ENCODE measurements at places on chromosomes 3 and 15. TPM values are rescaled to one million over a fixed set of nuclear protein-coding genes. Genes with fewer than 3 reads are reported as not detected.

Gene IL5RA
- not detected for total RNA-seq

Gene CEP19
- 1.2 TPM for total RNA-seq

Gene GPX1
- total RNA-seq: 243 TPM

Gene CCR9
- total RNA-seq: not detected

Gene MESP2
- total RNA-seq: not detected

Gene RARRES1
- total RNA-seq: 37.5 TPM

Data from thyroid gland (tissue), 4 donors.